ENCODE measurements at places on chromosomes 7 and 10. TPM values are rescaled to one million over a fixed set of nuclear protein-coding genes. Genes with fewer than 3 reads are reported as not detected.

- DNase-seq, result no peak
Measured at GRCh38 chr10:89954787-89955566, 253.6 kb downstream of the KIF20B start.

Gene RASA4
- 19.4 TPM for total RNA-seq

DNA sequence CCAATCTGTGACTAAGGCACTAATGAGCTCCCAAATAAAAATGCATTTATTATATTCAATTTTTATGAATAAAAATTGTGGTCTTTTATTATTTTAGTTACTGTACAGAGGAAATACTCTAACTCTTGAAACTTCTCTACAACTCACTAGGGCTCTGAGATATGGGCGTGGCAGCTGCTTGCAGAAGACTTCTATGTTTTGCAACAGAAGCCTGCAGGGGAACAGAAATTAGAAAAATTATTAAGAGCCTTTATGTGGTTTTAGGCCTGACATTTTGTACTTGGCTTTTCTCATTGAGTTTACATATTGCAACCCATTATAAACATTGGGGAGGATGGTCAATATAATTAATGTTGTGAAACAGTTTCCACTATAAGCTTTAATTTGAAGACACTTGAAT lies 581.4 kb downstream of the TNS3 start:
- DNase-seq, result no peak

- DNase-seq, result no peak
Measured at GRCh38 chr10:104020020-104020419, 53.1 kb downstream of the SLK start.

Gene GNAT3
- not detected for total RNA-seq

Data from SJSA1 (cell line).